GM04504 (cell line): ENCODE measurements at places on chromosomes 13 and 19.

DNA sequence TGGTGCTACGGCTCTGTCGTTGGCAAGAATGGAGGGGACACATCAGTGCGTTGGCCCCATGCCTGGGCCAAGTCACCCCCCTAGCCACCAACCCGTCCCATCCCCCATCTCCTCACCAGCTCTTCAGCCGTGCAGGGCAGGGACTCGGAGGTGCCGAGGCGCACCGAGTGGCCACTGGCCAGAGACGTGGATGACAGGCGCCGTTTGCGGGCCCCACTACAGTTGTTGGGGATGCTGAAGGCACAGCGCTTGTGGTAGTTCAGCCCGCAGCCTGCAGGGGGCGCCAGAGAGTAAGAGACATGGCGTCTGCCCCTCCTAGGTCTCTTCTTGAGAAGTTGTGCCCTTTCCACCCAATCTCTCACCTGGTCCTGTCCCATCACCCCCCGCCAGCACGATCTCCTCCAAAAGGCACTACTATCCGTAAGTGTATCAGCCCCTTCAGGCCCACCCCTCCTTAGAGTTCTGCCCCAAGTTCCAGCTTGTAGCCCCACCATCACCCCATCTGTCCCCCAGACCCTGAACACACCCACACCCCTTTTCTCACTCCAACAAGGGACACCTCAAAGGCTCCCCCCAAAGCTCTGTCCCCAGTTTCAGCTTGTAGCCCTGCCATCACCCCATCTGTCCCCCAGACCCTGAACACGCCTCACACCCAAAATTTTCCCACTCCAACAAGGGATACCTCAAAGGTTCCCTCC is 12.4 kb downstream of the PRKD2 start:
- DNase-seq, result no peak

- no peak for DNase-seq
These were observed 472.1 kb downstream of the FOXO1 start for GRCh38 chr13:40194224-40194806.

DNA sequence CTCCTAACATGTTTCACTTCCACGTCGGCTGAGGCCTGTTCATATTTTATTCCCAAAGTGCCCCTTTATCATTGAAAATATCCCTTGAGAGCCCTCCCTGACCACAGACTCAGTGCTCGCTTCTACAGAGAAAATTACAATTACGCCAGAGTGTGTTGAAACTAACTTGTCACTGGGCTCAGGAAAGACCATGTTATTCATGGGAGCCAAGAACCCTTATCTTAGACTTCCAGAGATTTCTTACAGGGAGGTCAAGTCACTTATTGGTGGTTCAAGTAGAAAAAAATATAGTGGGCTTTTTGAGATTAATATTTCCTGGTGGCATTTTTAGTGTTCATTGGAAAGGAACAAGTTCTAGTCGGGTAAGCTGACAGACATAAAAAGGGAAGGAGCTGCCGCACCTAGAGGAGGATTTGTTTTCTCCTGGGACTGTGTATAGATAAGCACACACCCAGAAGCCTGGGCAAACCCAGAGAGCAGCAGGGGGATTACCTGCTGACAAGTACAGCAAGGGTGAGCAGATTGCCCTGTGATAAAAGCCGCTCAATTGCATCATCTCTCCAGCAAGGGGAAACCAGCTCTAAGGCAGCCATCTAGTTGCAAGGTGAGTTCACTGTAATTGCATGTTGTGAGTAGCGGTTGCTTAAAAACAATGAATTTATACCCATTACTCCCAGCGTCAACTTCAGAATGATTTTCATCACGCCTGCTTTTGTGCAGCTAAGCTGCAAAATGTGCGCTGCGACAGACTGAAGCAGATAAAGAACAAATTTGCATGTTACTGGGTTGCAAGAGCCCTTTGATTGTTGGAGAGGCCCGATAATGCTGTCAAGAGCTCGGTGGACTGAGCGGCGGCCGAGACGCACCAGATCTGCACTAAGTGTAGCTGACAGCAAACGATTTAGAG is 46.2 kb downstream of the DCT start:
- no peak for DNase-seq

DNA sequence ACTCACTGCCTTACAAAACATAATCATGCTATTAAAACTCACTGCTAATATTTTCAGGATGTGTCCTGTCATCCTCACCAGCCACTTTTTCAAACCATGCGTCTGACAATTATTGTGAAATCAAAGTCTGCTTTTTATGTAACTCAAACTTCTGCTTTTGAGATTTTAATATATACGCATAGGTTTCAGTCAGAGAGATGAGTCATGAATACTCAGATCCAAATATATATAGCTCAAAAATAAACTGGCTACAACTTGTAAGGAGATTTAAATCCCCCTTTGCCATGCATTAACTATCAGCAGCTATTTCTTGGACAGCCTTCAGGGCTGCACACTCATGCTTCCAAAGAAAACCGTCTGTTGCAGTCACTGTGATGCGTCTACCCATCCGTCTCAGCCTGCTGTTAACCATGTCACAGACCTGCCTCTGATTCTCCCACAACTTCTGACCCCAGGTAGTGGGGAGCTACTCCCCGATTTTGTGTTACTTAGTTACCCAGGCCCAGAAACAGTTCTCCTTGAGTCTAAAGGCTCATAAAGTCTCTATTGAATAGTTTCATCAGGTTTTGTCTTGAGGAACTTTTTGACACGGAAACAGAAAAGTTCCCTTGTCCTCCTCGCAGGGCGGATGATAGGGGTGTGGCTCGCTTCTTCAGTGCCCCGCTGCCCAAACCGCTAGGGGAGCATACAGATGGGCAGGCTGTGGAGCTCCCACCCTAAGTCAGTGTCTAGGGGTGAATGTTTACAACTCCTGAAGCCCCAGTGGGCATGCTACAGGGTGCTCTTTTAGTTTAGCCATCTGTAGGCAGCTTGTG is 33.8 kb upstream of the SGCG start:
- no peak for DNase-seq

GRCh38 chr13:65336916-65337315 is 1893.2 kb downstream of the PCDH9 start:
- DNase-seq, result peak; percentile 21

DNA sequence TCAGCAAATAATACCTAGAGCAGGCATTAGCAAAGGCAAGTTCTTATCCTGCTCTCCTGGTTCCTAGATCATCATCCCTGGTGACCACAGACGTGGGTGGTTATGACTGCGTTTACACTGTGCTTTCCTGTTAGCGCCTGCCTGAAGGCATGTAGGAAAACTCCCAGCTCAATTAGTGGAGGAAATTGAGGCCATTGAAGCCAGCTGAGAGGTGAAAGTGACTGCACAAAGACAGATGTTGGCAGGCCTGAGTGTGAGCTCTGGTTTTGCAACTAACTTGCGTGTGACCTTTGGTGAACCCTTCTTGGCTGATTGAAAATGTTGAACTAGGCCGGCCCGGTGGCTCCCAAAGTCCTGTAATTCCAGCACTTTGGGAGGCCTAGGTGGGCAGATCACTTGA is 17.5 kb upstream of the NWD1 start:
- DNase-seq, result peak; percentile 22

DNA sequence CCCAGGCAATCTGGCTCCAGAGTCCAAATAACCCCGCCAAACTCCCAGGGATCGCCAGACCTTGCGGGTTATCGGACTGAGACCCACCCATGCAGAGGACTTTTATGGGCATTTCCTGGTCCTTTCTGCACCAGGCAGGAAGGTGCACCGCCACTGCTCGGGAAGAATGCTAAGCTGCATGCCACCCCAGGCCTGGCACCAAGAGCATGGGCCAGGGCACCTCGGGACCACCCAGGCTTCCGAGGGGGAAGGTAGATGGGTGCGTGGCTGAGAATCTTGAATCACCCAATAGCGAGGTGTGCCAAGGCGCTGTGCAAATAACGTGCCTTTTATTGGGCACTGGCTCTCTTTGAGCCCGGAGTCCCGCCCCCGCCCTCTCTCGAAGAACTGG is 422 bp upstream of the ZNF575 start:
- DNase-seq, result no peak

DNA sequence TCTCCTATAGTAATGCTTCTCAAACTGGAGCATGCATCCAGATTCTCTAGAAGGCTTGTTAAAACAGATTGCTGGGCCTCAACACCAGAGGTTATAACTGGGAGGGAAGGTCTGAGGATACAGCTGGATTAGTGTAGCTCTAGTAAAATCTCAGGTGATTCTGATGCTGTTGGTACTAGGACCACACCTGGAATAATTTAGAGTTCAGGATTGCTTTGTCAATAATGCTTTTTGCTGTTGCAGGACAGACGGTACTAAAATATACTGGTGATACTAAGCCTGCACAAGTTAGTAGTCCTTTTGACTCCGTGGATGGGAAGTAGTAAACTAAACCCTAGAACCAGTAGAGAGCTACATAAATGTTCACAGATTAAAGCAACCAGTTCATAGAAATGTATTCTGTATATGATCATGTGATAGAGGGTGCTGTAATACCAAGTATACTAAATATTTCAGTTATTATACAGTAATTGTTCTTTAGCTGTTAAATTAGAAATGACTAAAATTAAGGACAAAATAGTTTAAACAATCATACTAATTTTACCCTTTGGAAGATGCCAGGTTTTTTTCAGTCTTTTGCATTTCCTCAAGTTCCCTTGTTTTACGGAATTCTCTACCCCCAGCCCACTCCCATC is 258.2 kb upstream of the STARD13 start:
- DNase-seq, result no peak

DNA sequence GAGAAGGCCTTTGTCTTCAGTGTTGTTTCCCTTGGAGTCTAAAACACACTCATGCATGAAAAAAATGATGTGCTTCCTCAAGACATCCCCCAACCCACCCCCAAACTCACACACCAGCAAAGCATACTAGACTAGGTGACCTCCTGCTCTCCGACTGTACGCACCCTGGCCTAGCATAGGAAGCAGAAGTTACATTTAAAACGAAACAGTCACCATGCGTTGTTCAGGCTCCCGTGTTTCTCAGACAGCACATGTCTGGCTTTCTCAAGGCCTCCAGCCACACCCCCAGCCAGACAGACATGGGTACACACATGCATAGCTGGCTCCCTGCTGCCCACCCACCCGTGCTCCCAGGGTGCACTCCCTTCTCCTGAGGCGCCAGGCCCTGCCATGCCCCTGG is 28.7 kb upstream of the C1QTNF9 start:
- no peak for DNase-seq

DNA sequence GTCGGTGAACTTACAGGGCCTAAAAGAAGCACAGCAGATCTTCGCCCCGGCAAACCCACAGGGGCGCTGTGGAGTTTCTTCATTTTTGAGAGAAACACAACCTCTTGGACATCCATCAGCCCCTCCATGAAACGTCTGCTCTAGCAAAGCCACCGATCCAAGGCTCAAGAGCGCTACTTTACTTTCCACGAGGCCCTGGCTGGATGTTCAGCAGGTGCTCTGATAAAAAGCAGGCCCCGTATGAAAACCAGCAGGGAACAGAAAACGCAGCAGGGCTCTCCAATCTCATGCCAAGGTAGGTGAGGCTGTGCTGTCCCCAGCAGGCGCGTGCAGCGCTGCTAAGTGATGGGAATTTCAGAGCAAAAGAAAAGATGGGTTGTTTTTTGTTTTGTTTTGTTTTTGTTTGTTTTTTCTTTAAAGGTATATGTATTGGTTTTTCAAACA is 86.7 kb downstream of the IRS2 start:
- DNase-seq, result no peak

DNA sequence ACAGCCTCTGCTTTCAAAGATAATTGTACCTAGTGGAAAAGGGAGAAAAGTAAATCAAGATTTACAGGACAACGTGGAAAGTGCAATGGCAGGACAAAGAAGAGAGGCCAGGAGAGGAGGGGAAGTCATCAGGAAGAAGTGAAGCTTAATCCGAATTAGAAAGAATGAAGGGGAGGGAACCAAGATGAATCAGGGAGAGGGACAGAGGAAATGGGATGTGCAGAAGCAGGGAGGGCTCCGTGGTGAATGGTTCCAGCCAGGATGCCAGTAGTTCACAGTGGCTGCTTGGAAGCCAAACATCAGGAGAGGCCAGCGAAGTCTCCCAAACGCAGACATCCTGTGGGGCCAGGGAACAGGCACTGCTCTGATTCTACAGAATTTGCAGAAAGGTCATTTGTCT is 144.4 kb downstream of the LIG4 start:
- no peak for DNase-seq

DNA sequence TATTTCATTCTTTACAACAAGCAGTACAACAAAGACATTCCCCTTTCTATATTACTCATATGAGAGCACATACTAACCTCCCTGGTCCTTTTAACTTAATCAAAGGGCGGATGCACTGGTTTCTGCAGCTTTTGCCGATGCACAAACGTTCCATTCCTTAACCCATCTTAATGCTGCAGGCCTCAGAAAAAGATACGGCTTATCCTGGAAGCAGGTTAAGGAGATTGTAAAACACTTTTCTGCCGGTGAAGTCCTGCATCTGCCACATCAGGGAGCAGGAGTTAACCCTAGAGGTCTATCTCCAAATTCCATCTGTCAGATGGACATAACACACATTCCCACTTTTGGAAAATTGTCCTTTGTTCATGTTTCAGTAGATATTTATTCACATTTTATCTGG is 11.5 kb upstream of the ZNF814 start:
- DNase-seq, result no peak

DNA sequence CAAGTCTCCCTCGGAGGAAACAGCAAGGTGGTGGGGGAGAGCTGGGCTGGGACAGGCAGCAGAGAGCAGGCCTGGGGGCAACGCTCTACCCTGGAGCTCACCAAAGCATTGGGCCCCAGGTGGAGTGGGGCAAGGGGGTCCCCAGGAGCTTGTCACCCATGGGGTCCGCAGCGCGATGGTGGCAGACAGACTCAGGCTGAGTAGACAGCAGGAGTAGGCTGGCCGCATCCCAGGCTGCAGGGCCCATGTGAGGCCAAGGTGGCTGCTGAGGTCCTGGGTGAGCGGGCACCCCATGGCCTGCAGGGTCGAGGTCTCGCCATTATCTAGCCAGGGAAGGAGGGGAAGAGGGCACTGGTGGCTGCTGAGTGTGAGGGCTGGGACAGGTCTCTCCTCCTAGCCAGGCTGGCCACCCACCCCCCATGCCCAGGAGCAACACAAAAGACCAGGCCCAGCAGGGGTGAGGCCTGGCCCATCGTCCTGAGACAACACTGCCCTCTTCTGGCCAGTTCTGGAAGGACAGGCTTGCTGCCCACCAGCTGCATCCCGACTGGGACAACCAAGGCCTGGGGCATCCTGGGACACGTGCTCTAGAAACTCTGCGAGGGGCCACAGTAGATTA is 33.1 kb downstream of the CEBPG start:
- no peak for DNase-seq

DNA sequence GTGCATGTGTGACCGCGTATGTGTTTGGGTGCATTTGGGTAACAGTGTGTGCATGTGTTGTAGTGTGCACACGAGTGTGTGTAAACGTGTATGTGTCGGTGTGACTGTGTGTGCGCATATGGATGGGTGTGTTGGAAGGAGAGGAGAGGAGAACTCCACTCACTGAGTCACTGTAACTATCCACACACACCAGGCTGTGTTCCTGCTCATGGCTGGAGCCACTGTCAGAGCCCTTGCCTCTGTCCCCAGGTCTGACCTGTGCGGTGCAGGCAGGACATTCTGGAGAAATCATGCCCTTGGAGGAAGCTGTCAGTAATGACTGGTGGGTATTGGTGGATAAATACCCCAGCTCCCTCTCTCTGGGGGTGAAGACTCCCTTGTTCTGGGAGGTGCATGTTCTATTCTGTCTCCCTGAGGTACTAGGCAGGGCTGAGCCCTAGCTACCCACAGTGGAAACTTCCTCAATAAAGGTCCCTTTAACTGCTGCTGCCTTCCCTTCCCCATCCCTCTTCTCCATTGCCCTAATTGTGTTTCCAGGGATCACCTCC is 48.4 kb downstream of the CYP4F22 start:
- DNase-seq, result no peak

- DNase-seq, result no peak
These were observed 943 bp downstream of the SLAIN1 start for GRCh38 chr13:77698201-77699058.

GRCh38 chr13:100714478-100714877 is 39.9 kb upstream of the TMTC4 start:
- DNase-seq, result no peak

- DNase-seq, result no peak
These were observed 1189.7 kb downstream of the EFNB2 start for GRCh38 chr13:105345730-105346129.
